ENCODE measurements at places on chromosomes 11 and 22.

- DNase-seq, result no peak
Measured at GRCh38 chr11:79663017-79663416, 222.2 kb upstream of the TENM4 start.

GRCh38 chr11:27076121-27076589, 35.5 kb downstream of the BBOX1 start:
- DNase-seq, result no peak

DNA sequence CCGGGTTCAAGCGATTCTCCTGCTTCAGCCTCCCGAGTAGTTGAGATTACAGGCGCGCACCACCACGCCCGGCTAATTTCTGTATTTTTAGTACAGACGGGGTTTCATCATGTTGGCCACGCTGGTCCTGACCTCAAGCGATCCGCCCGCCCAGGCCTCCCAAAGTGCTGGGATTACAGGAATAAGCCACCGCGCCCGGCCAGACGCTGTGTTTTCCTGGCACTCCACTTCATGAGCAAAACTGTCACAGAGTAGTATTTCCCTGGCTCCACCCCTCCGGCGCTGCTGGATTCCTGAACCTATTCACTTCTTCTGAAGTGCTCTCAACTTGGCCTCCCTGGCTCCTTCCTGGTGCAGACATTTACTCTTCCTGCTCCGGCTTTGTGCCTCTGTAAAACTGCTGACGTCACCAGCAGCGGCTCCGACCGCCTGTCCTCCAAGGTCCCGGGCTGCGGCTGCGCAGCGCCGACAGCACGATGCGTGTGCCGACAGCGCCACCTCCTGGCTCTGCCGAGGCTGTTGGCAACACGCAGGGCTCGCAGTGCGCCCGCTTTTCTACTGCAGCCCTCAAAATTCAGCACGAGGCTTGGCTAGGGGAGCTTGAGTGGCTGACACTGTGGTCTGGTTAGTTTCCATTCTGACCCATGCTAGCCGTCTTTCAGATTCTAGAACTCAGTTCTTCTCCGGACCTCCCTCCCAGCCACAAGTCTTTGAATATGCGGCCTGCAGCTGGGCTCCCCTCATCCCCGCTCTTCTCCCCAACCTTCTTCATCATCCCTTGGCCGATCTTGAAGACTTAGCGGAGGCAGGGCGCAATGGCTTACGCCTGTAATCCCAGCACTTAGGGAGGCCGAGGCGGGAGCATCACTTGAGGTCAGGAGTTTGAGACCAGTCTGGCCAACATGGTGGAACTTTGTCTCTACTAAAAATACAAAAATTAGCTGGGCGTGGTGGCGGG, 36.6 kb downstream of the APOL3 start:
- DNase-seq, result peak; percentile 80

- DNase-seq, result no peak
Measured at GRCh38 chr11:47950396-47950795, 30.0 kb upstream of the PTPRJ start.

GRCh38 chr22:41242396-41243117, 1.8 kb upstream of the CHADL start:
- no peak for DNase-seq

Measured in NCI-H2107 (cell line).